ENCODE measurements at places on chromosomes 2 and 18. TPM values are rescaled to one million over a fixed set of nuclear protein-coding genes. Genes with fewer than 3 reads are reported as not detected.

DNA sequence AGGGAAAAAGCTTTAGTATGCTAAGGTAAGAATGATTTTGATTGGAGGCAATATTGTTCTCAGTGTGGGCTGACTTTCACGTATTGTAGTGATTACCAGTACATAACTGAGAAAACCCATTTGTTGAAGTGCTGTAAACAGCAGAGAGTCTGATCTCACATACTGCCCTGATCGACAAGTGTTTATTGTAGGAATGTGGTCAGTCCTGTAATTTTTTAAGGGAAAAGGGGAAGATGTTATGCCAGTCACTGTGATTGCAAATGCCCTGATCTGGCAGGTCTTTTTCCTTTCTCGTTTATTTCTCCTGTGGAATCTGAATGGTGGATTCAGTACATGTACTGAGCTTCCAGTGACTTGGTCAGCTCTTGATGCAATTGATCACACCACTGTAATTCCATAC is 11.5 kb downstream of the SPATS2L start:
- DNase-seq = no peak

DNA sequence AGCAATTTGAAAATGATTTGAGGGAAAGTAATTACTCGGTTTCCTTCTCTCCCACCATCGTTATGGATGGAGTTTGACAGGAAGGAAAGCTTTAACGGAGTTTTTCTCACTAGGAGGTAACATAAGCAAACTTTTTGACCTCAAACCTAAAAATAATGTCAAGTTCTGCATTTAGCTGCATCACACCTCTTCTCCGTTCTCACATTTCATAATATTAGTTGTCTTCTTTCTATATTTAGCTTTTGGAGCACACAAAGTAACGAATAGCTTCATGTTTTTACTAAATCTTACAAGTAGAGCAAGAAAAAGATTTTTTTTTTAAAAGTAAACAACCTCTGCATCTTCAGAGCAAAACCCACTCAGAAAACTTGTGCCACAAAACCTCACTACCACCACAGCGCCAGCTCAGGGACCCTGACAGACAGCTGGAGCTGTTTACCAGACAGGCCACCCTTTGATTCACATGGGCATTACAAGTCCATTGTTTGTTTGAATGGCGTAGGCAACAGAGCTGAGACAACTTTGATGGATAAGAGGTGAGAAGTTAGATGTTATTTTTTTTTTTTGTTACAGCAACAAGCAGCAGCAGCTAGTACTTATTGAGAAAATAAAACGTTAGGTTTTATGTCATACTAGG is 21.9 kb upstream of the ICOS start:
- DNase-seq = no peak

GRCh38 chr2:127670055-127670956 is 5.0 kb downstream of the LIMS2 start:
- no peak for DNase-seq

GRCh38 chr18:33369711-33370449 is 70.6 kb downstream of the CCDC178 start:
- no peak for DNase-seq

- DNase-seq = peak; percentile 62
Observed at GRCh38 chr2:113050921-113051895, 1.5 kb downstream of the IL36B start.

The SPATA3 gene
- not detected for total RNA-seq

The CYP27C1 gene
- not detected for total RNA-seq

The ATIC gene
- 308 TPM for total RNA-seq

The REG3A gene
- 0.31 TPM for total RNA-seq

GRCh38 chr18:59725142-59725541 is 27.9 kb upstream of the CCBE1 start:
- DNase-seq = no peak

DNA sequence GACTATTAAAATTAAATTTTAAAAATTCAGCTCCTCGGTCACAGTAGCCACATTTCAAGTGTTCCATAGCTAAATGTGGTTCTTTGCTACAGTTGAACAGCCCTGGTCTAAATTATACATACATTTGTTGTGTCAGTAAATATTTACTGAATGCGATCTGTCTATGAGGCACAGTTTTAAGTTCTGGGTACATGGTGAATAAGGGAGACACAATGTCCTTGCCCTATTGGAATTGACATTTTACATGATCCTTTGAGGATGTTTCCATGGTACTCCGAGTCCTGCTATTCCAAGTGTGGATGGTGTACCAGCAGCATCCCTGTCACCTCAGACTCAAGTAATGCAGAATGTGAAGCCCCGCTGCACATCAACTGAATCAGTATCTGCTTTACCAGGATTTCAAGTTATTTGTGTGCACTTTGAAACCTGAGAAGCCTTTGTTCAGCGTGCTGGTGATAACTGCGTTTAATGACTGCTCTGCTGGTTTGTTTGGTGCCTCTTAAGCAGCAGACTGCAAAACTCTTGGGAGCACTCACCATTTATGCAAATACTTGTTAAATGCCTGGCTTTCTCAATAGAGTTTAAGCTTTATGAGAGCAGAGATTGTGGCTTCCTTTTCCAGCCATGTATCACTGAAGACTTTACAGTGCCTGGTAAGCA is 1.5 kb downstream of the GALNT1 start:
- DNase-seq = no peak

The SULT1C4 gene
- total RNA-seq = not detected

DNA sequence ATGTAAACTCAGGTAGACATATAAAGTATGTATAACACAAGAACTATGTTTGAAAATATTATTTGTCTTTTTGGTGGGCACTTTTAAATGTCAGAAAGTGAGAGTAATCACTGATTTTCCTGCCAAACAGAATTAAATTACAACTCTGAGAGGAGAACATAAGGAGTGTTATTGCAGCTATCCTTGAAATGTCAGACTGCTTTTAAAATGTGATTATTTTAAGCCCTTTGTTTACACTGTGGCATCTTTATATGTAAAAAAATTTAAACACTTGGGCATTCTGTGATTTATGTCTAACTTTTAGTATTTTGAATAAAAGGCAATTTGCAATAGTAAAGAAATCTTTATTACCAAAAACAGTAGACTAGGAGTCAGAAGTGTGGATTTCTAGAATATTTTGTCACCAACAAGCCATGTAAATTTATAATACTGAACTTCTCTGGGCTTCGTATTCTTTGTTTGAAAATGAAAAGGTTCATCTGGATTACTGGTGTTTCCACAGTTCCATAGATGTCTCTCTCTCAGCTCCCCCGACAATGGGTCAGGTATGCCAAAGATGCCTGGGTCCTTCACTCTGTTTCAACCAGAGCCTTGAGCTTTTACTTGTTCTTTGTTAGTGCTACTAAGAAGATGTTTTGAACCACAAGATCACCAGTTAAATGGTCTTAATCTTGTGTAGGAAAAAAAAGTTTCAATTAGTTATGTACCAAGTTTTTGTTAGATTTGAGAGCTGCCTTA is 38.8 kb downstream of the GULP1 start:
- no peak for DNase-seq

DNA sequence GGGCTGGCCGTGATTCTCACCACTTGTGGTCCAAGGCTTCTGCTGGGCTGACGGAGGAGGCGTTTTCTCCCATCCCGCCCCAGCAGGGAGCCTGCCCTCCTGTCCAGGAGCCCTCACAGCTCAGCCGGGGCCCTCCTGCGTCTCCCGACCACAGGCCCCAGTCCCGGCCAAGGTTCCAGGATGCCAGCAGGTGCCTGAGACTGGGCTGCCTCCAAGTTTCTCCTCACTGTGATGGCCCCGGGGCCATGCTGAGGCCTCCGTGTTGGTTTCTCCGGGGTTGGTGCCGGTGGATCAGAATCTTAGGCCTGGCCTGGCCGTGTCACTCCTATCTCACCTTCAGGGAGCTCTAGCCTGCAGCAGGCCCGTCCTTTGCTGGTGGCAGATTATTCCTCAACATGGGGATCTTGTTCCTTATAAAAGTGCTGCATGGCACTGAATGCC is 5.9 kb downstream of the KCNG2 start:
- no peak for DNase-seq

The HPCAL1 gene
- total RNA-seq = 65.5 TPM

- DNase-seq = peak; percentile 29
Observed at GRCh38 chr2:36615222-36615621, 17.3 kb upstream of the FEZ2 start.

The DNAJC5G gene
- not detected for total RNA-seq

DNA sequence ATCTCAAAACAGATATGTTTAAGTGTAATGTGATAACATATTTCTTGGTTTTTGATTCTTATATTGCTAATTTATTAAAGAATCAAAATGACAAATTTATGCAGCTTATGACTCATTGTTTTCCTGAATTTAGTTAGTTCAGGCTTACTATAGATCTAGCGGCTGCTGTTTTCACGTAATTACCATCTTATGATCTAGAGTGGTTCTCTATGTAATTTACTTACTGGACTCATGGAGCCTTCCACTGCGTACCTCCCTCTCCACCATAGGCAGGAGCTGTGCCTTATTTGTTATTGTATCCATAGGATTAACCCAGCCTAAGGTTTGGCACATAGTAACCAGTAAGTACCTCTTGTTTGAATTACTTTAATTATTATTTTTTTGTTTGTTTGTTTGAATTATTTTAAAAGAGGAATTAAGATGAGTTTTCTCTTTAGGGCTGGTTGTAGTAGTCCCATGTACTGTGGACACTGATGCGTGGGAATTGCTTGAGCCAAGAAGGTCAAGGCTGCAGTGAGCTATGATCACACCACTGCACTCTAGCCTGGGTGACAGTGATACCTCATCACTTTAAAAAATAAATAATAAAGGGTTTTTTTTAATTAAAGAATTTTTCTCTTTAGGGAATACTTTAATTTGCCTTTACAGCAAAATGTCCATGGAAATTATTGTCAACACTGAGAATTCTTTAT is 165.5 kb downstream of the PHLPP1 start:
- DNase-seq = no peak

The INO80C gene
- total RNA-seq = 42.1 TPM

- DNase-seq = no peak
Observed at GRCh38 chr2:161265874-161266273, 42.4 kb upstream of the PSMD14 start.

- DNase-seq = no peak
Observed at GRCh38 chr2:226118471-226119429, 680.9 kb downstream of the IRS1 start.

- no peak for DNase-seq
Observed at GRCh38 chr2:40543381-40543780, 91.5 kb upstream of the SLC8A1 start.

DNA sequence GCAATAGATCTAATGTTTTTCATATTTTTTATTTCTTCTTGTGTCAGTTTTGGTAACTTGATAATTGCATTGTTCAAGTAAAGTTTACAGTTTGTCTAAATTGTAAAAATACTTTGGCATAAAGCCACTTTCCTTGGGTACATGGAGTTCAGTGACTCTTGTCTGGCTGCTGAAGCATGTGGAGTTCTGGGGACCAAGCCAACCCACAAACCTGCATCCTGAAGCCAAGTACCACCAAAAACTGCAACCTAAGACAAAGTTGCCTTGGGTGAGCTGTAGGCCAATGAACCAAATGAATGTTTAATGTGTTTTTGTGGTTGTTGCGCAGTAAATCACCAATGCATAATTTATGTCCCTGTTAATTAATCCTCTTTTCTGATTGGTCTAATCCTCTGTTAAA is 872.6 kb downstream of the BCL11A start:
- no peak for DNase-seq

The HOXD3 gene
- total RNA-seq = not detected

The NEU2 gene
- total RNA-seq = not detected

DNA sequence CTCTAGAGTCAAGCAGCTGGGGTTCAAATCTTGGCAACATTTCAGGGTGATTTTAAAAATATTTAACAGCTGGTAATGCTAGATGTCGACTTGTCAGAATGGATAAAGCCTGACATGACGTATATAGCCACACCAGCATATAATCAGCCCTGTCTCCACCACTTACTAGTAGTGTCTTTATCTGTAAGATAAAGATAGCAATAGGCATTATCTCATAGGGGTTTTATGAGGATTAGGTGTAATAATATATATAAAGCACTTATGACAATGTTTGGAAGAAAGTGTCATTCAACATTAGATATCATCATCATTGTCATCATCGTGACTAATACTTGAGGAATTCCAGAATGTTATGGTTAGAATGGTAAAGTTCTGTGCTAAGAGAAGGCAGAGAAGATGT is 369.0 kb upstream of the CWC22 start:
- DNase-seq = no peak

Measured in K562 (cell line).